Activated T-helper 1 cell treated with Interleukin-2 at 50 U/mL for 16 hours (primary cell): ENCODE measurements at places on chromosomes 11 and 22.

GRCh38 chr11:6563121-6563619 is 40.2 kb downstream of the RRP8 start:
- DNase-seq, result no peak

DNA sequence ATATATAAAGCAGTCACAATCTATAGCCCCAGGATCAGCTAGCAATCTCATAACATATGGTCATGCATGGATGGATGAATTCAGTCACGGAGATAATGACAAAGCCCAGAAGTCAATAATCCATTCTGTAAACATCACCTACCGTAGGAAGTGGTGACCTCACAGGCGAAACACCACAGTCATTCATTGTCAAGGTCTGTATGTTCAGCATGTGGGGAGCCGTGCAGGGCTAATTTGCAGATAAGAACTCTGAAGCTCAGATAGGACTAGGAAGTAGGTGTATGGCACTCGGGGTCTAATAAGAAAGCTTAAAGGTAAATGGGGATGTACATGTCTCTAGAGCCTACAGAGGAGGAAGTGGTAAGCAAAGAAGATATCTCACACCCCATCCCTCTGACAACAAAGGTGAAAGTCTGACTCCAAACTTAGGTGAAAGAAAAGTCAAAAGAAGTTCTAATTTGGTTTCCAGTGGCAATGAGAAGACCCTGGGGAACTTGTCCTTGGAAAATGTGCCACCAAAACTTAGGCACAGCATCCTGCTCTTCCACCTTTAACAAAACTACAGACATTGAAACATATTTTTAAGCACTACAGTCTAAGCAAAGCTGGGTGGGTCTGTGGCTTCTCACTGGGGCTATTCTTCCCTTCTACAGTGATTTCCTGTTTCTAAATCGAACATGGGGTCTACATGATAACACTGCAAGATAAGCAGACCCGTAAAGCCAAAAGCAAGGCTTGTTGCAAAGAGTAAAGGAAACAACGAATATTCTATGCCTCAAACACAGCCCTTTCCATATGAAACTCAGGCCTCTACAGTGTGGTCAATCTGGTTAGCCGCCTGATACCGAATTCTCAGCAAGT is 5.2 kb downstream of the CRTAM start:
- DNase-seq, result peak; percentile 11

DNA sequence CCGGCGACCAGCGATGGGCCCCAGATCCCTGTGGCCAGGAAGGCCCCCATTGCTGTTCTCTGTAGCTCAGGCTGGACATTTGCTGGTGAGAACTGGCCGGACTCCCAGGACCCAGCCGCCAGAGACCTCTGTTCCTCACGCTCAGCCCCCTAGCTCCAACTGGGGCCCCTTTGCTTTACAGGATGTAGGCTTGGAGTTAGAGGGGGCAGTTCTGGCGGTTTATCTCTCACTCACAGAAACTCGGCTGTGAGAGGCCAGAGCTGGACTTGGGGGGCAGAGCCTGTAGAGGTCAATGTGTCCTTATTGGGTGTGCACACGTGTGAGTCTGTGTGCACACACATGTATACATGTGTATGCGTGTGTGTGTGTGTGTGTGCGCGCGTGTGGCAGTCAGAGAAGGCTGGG is 502 bp downstream of the SMIM38 start:
- DNase-seq, result no peak

- no peak for DNase-seq
Observed at GRCh38 chr11:120842195-120842594, 181.7 kb upstream of the TBCEL start.

DNA sequence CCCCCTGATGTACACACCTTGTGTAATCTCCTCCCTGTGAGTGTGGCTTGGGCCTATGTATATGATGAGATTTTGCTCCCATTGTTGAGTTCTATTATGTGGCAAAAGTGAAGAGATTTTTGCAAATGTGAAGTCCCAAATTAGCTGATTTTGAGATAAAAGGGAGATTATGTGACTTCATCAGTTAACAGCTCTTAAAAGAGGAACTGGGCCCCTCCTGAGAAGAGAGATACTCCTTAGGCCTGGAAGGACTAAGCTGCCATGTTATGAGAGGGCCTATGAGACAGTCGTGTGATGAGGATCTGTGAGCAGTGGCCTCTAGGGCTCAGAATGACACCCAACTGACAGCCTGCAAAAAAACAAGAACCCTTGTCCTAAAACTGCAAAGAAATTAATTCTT is 93.4 kb downstream of the OR5AK2 start:
- no peak for DNase-seq

DNA sequence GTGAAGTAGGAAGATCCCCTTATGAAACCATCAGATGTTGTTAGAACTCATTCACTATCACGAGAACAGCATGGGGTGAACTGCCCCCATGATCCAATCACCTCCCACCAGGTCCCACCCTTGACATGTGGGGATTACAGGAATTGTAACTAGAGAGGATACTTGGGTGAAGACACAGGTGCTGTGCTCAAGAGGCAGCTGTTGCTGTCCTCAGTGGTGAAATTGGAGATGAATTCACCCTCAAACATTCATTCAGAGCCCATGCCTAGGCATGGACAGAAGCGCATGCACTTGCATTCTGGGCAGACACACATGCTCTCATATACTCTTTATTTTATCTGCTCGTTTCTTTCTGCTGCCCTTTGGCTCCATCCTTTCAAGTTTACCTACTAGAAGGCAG is 385.0 kb downstream of the INSC start:
- no peak for DNase-seq

DNA sequence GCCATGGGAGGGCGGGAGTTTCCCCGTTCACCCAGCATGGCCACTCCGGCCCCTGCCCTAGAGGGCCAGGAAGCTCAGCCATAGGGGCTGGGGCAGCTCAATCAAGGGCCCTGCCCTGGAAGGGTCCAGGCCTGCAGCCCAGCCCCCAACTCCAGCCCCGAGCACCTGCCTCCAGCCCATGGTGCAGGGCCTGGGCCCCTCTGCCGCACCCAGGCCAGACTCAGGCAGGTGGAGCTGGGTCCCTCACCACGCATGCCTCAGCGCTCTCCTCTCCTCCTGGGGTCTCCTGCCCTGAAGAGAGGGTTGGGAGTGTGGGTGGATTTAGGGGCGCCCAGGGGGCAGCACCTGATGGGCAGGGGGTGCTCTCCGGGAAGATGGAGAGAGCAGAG is 13.1 kb downstream of the MLC1 start:
- DNase-seq, result no peak

- DNase-seq, result no peak
Observed at GRCh38 chr11:128483211-128483788, 104.1 kb downstream of the ETS1 start.

DNA sequence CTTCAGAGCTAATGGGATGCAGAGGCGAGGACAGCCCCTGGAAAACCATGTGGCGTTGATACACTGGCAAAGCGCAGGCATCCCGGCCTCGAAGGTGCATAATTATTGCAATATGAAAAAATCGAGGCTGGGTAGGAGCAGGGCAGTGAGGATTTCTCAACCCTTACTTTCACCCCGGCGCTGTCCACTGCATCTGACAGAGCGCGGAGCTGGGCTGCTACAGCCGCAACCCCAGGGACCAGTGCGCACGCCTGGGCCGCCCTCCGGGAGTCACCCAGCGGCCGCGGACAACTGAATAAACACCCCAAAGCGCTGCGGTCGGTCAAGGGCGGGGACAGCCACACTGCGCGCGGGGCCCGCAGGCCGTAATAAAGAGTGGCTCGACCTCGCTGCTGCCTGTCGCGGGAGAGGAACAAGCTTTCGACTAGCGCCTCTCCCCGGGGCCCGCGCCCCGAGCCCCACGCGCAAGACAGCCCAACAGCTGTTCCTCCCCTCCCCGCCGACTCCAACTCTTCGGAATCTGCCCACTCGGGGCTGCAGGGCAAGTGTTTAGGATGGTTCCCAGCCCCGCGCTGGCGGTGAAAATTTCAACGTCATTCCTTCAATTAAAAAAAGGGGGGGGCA is 3.6 kb upstream of the WT1 start:
- no peak for DNase-seq

- no peak for DNase-seq
Observed at GRCh38 chr11:122344215-122344614, 228.2 kb upstream of the BLID start.

GRCh38 chr22:46936378-46936903 is 174.0 kb downstream of the TBC1D22A start:
- DNase-seq, result no peak

GRCh38 chr11:15824060-15824459 is 532.3 kb downstream of the SOX6 start:
- DNase-seq, result no peak

GRCh38 chr11:57652662-57653061 is 3.0 kb upstream of the YPEL4 start:
- DNase-seq, result no peak

DNA sequence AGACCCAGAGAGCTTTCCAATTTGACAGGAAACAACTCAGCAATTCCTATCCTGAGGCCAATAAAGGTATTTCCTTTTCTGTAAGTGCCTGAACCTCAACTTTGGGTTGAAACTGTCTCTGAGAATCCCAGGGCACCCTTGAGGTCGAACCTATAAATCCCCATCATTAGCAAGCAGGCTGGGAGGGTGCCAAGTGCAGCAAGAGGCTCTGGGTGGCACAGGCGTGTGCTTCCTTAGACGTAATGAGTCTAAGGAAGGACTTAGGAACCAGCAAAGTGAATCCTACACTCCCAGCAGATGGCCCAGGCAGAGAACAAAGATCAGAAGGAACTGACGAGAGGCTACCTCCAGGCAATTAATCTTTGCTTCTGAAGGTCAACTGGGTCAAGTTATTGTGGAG is 234.3 kb upstream of the NARS2 start:
- DNase-seq, result no peak

GRCh38 chr11:986952-987305 is 49.6 kb downstream of the MUC6 start:
- no peak for DNase-seq

DNA sequence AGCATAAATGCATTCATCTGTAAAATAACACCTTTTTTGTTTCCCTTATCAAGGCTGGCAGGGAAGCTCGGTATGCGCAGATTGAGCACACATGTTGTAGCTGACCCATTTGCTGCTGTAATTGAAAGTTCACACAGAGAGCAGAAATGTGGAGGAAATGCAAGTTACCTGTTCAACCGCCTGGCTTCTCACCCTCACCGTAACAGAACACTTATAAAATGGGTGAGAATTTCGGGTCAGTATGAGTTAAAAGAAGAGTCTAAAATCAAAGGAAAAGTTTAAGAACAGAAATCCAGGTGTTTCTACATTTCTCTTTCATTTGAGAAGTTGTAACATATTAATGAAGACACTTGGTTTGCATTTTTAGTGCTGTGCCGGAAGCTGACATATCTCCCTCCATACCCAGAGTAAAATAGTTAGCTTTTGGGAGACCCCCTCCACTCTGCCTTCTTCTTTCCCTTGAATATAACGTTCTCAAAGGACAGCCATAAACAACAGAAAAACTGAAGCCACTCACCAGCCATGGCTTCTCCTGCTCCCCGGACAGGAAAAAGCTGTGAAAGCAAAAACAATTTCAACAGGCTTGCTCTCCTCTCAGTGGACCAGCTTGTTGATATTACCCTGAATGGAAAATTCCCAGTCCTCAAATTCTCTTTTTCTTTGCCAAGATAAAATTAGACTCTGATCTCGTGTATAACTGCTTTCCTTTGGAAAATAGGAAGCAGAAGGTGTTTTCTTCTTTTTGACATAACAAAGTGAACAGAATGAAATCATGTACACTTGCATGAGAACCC is at the start of gene CASP12:
CASP12 (minus strand) TSS at position 570 of the 794 bp plus-strand sequence.
- DNase-seq, result no peak

DNA sequence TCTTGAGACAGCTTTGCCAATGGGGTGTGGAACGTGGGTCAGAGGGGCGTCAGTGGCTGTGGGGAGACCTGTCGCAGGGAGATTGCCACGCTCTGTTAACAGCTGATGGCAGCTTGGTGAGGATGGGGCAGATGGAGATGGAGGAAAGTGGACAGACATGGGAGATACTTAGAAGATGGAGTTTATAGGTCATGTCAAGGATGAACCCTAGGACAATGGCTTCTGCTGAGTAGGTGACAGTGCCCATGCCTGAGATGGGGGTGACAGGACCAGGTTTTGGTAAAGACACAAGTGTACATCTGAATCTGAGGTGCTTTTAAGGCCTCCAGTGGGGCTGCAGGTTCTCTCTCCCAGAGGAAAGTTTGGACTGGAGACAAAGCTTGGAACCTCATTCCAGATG is 51.5 kb upstream of the ACCSL start:
- DNase-seq, result no peak

DNA sequence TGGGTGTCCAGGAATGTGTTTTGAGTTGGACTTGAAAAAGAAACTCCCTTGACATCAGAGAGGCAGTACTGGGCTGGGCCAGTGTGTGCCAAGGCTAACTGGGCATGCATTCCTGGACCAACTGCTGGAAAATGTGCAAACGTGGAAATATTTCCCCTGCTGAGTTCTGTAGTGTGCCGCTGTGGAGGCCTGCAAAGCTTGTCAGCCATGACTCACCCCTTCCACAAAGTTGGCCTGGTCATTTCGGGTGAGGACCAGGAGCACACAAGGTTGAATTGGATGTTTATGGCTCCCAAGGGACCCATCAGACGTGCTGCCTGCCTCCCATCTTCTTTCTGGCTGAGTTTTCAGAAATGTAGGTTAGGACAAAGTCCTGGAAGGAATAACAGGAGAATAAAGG is 513.1 kb downstream of the MIAT start:
- no peak for DNase-seq

DNA sequence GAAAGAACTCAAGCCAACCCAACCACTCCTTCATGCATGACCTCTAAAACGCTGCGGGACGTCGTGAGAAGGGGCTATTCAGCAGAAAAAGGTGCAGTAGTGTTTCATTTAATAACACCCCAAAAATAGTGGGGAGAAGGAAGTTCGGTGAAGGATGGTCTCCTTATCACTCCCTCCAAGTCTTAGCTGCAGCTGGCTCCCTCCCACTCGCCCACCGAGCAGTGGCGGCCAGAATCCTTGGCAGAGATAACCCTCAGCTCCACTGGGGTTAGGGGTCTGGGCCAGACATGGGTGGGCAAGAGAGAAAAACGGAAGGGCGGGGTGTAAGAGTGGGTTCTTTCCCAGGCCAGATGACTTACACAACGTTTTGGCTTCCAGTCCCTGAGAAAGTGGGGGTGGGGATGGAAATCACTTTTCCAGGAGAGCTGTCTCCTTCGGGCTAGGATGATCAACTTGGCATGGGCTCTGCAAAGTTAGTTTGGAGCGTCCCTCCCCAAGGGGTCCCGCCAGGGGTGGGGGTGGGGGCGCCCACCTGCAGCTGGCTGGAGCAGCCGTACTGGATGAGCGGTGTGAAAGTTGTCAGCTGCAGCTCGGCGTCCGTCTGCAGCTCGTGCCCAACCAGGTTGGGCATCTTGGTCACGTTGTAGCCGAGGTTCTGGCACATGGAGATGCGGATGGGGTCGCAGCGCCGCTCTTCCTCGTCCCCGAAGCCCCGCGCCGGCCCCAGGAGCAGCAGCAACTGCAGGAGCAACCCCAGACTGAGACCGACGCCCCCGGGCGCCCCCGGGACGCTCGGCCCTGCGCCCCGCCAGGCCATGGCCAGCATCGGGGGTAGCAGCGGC is 705 bp downstream of the FZD4 start:
- no peak for DNase-seq
